ENCODE measurements at places on chromosomes 2 and 18.

DNA sequence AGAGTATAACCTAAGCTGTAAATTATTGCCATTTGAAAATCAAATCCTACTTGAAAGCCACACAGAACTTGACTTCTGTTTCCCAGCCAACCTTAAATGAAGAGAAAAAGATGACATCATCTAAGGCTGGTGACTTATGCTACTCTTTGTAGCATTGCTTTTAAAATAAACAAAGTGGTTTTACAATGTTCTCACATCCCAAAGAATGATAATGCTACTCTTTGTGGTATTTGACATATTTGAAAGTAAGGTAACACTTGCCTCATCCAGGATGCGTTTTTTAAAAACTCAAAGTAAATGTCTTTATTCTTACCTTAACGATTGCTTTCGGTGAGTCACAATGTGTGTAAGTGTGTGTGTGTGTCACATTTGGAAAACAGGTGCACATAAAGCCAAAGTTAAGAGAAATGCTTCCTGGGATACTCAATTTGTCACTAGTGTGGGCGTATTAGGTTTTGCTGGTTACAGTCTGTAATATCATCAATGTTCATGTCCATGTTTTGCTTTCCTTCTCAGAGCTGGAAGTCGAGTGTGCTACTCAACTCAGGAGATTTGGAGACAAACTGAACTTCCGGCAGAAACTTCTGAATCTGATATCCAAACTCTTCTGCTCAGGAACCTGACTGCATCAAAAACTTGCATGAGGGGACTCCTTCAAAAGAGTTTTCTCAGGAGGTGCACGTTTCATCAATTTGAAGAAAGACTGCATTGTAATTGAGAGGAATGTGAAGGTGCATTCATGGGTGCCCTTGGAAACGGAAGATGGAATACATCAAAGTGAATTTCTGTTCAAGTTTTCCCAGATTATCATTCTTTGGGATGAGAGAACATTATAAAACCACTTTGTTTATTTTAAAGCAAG lies 2.6 kb downstream of the PMAIP1 start:
- DNase-seq, result no peak

DNA sequence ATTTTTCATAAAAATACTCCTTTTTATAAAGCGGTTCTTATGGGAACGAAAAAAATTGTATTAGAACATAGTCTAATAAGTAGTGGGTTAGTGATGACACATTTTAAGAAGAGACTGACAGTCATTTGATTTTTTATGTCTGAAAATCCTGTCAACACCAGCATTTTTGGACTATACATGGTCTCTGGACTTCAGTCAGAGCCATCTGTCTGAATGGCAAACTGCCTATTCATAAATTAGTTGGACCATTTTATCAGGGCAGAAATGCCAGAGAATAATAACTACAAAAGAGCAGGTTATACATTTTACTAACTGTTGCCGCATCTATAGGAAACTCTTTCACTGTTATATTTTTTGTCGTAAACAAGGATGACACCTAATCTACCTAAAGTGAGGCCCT lies 437.6 kb downstream of the ZNF804A start:
- DNase-seq, result no peak

GRCh38 chr2:50291610-50292009 lies 740.3 kb downstream of the NRXN1 start:
- DNase-seq, result no peak

DNA sequence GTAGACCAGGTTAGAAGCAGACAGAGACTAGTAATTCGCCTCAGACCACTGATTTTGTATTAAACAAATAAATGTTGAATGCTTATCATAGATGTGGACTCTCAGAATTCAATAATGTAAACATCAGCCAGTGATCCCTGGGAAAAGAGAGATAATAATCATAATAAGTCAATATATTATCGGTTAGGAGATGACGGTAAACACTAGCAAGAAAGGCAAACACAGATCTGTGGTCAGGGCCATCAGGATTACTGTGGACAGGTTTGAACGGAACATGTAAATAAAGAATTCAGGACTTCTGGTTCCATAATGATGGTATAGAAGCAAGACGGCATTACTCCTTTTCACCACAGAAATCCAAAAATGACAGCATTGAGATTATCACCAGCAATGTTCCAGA lies 861.6 kb downstream of the CBLN2 start:
- no peak for DNase-seq

GRCh38 chr2:101190747-101191516 lies 39.8 kb upstream of the TBC1D8 start:
- no peak for DNase-seq

DNA sequence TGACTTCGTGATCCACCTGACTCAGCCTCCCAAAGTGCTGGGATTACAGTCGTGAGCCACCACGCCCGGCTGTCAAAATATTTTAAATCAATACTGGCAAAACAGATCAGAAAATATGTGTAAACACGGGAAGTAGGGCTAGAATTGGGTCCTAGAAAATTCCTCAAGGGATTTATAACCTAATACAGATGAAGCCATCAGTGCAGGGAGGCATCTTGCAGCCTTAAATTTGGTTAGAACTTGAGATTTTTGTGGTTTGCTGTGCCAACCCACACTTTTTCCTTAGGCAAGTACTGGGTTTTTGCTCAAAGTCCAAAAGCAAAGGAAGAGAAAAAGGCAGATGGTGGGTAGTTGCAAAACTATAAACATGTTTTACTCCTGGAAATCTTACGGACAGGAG lies 33.7 kb upstream of the NFE2L2 start:
- DNase-seq, result no peak

- DNase-seq, result no peak
Observed at GRCh38 chr18:10488017-10488416, 33.6 kb downstream of the APCDD1 start.

DNA sequence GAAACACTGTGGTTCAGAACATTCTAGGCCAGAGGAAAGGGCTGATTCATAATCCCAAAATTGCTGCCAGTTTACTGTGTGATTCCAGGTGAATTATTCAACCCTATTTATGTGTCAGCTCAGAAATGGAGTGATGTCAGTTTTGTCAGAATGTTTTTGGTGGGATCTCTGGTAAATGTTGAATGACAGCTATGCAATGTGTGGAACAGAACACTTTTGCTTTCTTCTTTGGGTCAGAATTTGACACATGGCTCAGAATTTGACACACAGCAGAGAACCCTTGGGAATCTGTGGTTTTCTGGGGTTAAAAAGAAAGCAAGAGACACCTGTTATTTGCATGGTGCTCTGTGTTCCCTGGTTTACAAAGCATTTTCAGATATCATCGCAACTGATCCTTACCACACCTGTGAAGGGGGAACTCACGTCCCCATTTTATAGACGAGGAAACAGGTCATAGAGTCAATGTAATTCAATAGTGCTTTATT lies 1.6 kb upstream of the MTA3 start:
- DNase-seq, result no peak

GRCh38 chr2:10982931-10983701 lies 71.4 kb downstream of the KCNF1 start:
- no peak for DNase-seq

DNA sequence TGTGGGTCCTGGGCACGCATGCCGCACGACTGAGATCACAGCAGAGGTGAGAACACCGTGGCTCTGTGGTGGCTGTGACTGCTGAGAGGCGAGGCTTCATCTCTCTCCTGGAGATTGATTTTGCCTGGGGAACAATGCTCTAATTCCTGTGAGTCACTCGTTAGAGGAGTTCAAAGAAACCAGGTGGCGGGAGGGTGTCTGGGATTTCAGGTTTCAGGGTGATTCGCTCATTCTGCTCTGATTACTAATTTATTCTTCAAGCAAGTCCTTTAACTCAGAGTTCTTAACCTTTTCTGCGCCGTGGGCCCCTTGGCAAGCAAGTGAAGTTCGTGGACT lies 56.3 kb downstream of the GLI2 start:
- no peak for DNase-seq

- DNase-seq, result no peak
Observed at GRCh38 chr2:219289537-219290361, 10.6 kb downstream of the DNAJB2 start.

GRCh38 chr2:73202156-73203054 lies at the start of gene NOTO:
Gene NOTO (plus strand): TSS chr2:73202574. CDS start chr2:73202667, 93 bp downstream.
- no peak for DNase-seq

DNA sequence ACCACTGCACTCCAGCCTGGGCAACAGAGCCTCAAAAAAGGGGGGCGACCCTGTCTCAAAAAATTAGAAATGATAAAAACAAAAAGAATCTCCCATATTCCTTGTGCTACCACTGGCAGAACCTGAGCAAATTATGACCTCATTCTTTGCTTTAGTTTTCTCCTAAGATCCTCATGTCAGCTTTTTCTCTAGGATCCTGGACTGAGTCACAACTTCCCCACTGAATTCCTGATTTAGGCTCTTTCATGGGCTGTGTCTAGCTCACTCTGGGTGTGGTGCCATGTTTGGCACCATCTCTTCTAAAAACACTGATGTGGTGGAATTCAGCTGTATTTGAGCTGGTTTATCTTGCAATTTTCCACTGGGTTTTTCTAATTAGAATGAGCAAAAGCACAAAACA lies 37.1 kb downstream of the EXOC6B start:
- DNase-seq, result no peak

DNA sequence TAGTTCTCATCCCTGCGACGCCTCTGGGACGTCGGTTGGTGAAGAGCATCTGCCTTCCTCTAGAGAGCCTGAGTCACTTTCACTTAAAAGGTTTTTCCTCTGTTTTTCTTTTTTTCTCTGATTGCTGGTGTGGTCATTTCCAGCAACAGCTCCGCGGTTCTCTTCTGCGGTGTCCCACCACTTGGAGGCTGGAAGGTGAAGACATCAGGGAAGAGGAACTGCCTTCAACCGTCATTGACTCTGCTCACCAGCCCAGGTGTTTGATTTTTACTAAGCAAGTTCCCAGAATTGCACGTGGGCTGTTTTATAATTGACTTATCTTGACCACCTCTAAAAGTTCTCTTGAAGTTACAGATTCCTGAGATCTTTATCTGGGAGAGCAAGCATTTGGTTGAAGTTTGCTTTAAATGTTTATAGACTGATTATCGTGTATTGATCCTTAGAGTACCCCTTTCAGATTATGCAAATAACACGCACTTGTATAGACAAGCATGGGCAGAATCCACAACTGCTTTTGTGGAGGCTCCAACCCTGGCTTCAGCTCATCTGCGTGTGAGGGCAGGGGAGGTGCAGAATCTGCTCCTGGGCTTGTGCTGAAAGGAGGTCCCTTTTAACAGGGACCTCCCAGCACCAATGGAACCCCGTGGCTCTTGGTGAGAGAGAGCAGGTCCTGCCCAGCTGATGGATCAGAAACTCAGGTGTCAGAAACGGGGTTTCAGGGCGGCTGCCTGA lies 3.5 kb downstream of the CTDP1 start:
- no peak for DNase-seq

DNA sequence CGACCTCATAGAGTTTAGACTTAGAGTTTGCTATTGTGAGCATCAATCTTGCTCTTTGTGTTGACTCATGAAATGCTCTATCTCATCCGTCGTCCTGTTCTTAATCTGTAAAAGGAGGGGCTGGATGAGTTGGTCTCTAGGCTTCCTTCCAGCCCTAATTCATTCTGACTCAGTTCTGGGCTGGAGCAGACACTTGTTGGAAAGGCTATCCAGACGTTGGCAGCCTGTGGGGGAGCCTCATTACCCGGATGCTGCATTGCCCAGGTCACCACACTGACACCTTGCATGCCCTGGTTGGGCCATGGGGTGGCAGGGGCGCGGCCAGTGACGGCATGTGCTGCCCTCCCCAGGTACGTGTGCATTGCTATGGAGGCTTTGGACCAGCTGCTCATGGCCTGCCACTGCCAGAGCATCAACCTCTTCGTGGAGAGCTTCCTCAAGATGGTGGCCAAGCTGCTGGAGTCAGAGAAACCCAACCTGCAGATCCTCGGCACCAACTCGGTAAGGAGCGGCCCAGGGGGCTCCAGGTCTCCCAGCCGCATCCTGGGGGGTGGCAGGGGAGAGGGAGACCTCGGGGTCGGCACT lies 61.5 kb downstream of the EFR3B start:
- DNase-seq, result no peak

GRCh38 chr2:84876369-84876768 lies 4.5 kb downstream of the TRABD2A start:
- DNase-seq, result no peak

- DNase-seq, result no peak
Observed at GRCh38 chr2:118841450-118841827, 6.0 kb downstream of the EN1 start.

DNA sequence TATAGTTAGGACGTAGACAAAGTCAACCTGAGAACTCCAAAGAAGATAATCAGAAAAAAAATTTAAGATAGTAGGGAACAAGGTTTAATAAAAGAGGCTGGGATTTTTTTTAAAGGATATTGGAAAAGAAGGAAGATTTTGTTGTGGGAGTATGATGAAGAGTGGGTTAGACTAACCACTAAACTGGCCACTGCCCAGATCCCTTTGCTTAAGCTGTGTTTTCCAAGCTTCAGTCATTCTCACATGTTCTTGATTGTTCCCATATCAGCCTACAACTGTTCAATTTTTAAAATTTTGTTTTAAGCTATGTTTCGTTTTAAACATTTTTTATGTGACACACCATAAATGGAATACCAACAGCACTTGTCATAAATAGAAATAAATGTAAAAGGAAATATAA lies 284.5 kb upstream of the MMADHC start:
- no peak for DNase-seq

- no peak for DNase-seq
Observed at GRCh38 chr18:56108478-56109367, 520.7 kb upstream of the TCF4 start.

DNA sequence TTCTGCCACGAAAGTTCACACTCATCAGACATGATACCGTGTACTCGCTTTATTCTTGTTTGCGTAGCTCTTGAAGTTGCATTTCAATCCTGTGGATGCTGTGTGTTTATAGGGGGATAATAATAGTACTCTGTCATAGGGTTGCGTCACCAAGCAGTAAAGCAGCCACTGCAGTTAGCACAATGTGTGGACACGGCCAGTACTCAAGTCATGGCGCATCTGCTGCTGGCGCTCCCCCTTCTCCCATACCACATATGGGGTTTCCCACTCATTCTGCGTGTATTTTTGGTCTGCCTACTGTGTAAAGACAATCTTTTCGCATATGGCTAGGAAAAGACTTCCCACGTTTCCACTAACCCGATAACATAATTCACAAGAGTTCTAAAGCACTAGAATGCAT lies 2.1 kb upstream of the ZBTB14 start:
- no peak for DNase-seq

GRCh38 chr2:215535125-215535668 lies 99.3 kb upstream of the FN1 start:
- no peak for DNase-seq

DNA sequence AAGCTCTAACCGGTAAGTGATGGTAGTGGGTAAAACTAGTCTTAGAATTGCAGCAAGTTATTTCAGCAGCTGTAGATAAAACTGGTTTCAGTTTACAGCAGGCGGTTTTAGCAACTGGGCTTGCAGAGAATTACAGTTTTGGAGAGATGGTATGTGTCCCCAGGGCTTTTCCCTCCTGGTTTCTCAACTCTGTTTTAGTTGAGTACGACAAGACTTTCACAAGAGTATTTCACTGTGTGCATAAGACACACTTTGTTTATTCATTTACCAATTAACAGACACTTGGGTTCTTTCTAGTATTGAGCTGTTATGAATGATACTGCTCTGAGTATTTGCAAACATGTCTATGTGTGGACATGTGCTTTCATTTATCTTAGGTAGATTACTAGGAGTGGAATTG lies 65.6 kb upstream of the RFX8 start:
- no peak for DNase-seq

Data from activated T-helper 1 cell treated with anti-CD3 and anti-CD28 coated beads, Interleukin-2, amount 50 U/mL, for 16 hours (primary cell).